ENCODE measurements at places on chromosomes 3 and 15.

GRCh38 chr3:46087871-46088270, 60.6 kb upstream of the XCR1 start:
- DNase-seq, result no peak

DNA sequence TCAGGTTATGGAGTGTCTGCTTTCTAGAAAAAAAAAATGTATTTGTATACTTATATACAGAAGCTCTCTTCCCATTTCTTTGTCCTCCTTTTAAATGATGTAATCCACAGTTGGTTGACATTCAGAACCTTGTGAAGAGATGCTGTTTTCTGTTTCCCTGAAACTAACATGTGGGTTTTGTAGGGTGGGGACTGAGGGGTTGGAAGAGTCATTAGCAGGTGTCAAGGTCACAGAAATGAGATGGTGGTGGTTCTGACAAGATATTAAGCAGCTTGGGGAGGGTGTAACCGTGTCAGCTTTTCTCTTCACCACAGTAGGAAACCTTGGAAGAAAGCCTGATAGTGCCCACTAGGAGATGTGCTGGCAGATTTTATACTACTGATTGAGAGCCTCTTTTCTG, 2.4 kb downstream of the RASA2 start:
- DNase-seq, result no peak

DNA sequence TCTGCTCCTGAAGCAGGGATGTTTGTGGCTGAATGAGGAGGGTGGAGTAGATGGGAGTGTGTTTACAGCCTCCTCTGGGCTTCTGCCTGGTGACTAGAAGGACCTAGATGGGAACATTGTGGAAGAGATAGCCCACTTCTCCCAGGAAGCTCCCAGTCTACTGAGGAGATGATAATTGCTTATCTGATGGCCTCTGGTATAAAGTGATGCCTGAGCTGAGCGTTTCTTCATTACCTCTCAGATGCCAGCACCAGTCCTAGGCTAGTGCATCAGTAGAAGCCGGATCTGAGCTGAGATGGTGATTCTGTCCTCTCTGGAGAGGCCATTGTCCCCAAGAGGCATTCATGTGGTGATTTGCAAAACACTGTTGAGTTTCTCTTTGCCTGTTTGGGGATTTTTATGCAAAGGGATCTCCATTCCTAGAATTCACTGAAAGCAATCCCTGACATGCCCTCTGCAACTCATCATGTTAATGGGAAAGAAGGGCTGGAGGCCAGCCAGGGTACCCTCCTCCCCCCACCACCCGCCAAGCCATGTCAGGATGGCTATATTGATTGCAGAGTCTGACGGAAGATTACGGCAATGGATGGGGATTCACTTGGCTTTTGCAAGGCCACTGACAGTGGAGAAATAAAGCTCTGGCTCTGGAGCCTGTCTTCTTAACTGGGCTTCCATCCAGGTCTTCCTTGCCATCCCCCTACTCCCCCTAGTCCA, 166.4 kb upstream of the ROPN1 start:
- DNase-seq, result no peak

GRCh38 chr3:47705391-47705790, 76.3 kb downstream of the SMARCC1 start:
- no peak for DNase-seq

DNA sequence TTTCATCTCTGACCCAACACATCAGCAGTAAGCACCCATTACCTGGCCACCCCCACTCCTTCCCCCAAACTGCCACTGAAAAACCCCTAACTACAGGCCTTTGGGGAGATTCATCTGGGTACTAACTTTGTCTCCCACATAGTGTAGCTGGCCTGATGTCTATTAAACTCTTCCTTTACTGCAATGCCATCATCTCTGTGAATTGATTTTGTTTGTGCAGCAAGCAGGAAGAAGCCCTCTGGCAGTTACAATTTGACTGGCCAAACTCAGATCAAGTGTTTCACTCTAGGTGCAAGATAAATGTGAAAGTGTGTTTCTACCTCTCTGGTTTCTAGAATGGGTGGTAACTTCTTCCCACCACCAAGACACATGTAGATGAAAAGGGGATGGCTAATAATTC, 26.7 kb upstream of the OR5K4 start:
- no peak for DNase-seq

DNA sequence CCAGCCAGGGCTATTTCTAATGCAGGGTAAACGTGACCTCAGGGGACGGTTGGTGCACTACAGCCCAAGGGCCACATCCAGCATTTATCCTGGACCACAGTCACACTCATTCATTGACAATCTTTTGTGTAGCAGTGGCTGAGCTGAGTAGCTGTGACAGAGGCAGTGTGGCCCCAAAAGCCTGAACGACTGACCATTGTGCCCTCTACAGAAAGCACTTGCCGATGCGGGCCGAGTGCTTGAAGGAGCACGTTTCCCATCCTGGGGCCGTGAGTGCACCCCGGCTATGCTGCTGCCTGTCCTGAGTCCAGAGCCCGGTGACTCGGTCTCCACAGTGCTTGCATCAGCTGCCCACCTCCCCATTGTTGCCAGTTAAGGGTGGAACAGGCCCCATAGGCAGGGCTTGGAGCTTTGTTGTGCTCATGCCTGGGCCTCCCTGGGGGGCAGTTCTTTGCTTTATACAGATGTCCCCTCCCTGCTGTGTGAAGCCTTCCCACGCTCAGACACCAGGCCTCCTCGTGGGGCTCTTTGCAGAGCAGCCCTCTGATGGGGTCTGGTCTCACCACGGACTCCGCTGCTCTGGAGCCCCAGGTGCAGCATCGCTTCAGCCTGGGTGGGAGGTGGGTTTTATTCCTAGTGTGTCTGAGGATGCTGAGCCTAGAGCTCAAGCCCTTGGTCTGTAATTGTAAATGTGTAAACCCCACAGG, 13.0 kb upstream of the SNRPA1 start:
- no peak for DNase-seq

DNA sequence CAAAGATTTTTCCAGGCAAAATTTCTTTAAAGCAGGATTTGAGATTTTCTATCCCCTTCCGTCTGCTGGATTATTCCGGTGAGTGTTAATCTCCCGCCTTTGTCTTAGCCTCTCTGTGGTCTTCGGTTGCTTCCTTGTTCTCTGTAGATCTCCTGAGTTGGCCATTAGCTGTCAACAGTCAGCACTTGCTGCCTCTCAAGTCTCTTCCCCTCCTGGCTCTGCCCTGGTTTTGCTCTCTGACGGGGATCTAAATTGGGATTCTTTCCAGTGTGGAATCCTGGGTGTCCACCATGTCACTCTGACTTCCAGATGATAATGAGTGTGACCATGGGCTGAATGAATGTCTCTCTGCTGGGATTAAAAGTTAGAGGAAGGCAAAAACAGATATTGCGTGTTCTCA, 121.5 kb downstream of the IGF1R start:
- DNase-seq, result no peak
